Activated T-helper 9 cell treated with anti-CD3 and anti-CD28 coated beads, Interleukin-2, amount 50 U/mL, for 16 hours (primary cell): ENCODE measurements at places on chromosomes 4 and X.

DNA sequence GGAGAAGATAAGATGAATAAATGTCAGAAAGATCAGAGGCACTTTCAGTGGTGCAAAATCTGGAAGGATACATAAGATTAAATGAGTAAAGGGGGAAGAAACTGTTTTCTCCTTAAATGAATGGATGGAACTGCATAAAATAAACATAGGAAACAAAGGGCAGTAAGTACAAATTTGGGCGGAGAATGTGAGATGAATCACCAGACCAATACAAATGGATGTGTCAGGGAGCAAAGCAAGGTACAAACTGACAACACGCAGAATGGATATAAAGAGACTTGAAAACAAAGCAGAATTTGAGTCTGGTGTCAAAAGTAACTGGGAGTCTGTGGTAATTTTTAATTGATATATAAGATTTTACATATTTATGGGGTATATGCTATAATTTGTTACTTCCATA, 175.3 kb upstream of the PCDH18 start:
- no peak for DNase-seq

- DNase-seq = no peak
Measured at GRCh38 chrX:6325437-6325836, 96.8 kb upstream of the NLGN4X start.

- no peak for DNase-seq
Measured at GRCh38 chrX:112935029-112935428, 94.4 kb upstream of the AMOT start.

- no peak for DNase-seq
Measured at GRCh38 chr4:1208266-1208961, 36.0 kb upstream of the SPON2 start.

DNA sequence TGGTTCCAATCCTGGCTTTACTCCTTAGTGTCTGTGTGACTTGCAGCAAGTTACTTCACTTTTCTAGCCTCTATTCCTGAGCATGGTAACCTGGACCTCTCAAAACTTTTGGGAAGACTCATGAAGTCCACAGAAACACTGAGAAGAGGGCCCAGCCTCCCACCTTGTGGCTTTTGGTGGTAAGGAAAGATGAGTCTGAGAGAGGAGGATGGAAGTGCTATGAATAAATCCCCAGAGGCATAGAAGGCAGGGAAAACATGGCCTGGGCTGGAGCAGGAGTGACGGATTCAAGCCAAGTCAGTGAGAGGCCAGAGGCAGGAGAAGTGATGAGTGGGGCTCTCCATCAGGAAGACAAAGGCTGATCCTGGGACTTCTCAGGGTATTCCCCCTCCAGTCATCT, 10.9 kb upstream of the MAGEA4 start:
- no peak for DNase-seq

GRCh38 chr4:55103224-55103623, 22.2 kb downstream of the KDR start:
- DNase-seq = no peak

GRCh38 chr4:76673362-76673761, 224.6 kb downstream of the SOWAHB start:
- no peak for DNase-seq

- no peak for DNase-seq
Measured at GRCh38 chrX:84046403-84046984, 141.5 kb downstream of the RPS6KA6 start.

GRCh38 chr4:98260047-98260578, 1.1 kb upstream of the RAP1GDS1 start:
- no peak for DNase-seq

DNA sequence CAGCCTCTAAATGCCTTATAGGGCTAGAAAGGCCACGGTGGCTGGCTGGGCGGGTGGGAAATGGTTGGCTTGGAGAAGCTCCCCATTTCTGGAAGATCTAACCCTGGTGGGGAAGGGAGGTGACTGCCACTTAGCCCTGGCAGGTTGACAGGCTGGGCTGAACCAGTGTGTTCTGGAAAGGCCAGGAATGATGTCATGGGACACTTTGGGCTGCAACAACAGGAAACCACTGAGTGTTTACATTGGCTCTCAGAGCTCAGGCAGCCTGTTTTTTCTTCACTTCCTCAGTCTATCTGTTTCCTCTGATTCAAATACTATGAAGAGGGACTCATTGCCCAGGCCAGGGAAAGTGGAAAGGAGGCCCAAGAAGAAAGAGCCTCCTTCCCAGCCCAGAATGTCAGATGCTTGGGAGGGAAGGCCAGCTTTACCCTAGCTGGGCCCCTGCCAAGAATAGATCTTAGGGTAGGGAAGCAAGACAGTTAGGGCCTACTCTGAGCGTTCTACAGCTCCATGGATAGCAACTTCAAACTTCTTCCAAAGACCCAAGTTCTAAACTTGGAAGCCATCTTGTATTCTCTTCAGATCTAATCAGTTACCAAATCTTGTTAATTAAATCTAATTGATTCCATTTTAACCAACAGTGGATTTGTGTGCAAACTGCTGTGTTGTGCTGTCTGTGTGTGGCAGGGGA, 65.8 kb upstream of the MSN start:
- peak; percentile 13 for DNase-seq

- no peak for DNase-seq
Measured at GRCh38 chr4:156558373-156559025, 413.1 kb downstream of the PDGFC start.

- no peak for DNase-seq
Measured at GRCh38 chr4:67874986-67875385, 8.8 kb downstream of the TMPRSS11D start.

GRCh38 chrX:118824173-118824730, 628 bp downstream of the ZCCHC12 start:
- DNase-seq = no peak

DNA sequence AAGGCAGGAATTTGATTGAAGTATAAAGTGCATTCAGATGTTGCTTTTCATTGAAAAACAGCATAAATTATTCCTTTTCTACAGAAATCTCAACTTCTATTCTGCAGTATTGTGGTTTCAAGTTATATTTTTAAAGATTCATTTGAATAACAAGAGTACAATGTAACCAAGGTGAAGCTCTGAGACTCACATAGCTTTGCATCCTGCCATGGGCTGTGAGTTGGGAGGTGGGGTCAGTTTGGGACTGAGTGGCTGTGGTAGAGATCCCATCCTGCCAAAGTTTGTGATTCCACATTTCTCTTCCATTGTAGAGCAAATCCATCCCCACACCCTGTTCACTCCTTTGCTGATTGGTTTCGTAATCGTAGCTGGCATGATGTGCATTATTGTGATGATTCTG, 69.2 kb downstream of the KIT start:
- DNase-seq = no peak

DNA sequence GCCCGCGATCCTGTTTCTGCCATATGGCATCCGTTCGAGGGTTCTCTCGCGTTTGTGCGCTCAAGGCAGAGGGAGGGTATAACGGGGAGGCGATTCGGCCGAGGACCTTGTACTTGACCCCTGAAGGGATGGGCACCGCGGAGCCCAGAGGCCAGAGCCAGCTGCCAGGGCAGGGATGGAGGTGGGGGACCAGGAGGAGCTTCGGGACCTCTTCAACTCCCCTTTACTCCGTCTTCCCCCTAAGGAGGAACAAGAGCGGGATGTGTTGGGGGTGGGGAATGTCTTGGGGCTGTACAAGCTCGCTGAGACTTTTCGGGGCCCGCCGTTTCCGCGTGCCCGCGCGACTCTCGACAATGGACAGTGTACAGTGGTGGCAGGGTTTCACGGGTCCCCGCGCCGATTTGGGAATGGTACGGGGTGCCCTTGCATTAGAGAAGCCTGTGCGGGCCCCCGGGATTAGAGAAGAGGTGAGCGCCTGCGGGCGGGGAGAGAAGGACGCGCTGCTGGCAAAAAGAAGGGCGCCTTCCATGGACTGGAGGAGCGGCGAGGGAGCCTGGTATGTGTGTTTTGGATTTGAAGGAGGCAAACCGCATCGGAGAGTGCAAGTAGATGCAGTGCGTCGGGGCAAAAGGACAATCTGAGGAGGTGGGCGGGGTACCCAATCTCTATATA, 760 bp downstream of the UGT8 start:
- no peak for DNase-seq

DNA sequence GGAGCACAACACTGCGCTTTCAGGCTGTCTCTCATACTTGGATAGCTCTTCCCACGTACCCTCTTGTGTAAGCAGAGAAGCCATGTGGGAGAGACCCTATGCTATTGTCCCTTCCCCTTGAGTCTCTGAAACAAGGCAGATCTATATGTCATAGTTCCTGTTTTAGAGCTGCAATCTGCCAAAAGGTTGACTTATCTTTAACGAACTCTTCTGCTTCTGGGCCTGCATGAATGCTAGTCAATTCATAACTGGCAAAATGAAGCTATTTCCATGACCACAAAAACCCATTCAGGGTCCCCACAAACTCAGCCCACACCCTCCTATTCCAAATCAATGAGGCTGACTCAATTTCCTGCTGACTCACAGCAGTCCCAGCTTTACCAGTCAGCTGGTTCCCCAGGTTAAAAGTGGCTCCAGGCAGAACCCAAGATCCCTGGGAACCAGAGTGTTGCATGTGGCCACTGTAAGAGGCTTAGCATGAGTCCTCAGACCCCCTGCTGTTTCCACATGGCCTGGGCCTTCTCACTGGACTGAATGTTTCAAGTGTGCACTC, 25.3 kb upstream of the SOD3 start:
- DNase-seq = no peak

DNA sequence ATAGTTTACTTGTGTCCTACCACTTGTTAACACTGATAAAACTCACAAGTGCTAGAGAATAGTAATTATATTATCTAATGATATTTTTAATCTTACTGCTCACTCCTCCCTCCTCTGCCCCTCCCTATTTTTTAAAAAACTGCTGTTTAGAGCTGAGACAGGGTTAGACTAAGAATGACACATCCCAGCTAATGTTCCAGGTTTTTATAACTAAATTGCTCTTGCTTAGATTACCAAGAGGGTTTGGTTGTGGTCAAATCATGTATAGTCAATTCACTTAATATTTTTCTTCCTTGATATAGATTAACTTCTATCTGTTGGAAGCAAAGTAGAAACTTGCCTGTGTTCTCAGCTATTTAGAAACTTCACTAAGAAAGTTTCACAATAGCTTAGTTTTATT, 60.2 kb downstream of the ATOH1 start:
- no peak for DNase-seq

GRCh38 chr4:76061982-76062381, 12.5 kb upstream of the ART3 start:
- DNase-seq = no peak

DNA sequence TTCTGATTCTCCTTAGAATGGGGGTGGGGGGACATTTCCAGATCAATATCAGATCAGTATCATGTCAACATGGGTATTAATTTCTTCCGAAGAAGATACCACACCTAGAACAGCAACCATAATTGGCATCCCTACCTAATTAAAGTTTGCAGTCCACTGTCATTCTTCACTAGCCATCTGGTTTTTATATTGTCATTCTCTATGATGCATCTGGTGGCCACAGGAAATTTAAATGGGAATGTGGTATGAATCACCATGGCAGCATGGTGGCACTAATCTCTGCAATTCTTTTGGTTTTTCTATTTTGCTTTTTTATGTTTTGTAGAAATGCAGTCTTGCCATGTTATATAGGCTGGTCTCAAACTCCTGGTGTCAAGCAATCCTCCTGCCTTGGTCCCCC, 16.6 kb upstream of the UBE2D3 start:
- no peak for DNase-seq

DNA sequence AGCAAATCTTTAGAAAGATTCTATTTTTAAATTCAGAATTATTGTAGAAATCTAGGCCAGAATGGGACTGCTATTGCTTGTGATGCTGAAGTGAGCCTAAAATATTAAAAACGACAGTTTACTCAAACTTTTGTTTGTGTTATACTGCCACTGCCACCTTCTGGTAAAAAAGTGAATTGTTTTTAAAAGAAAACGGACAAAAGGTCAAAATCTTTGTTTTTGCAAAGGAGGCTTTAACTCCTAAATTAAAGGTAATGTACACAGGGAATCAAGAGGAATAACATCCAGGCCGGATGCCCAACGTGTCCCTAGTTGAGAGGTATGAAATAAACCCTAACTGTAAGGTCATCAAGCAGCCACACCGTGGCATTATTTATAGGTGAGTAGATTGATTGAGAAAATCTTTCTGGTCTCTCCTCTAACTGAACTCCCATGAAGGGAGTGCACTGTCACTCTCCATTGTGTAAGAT, 338.3 kb upstream of the GALNT7 start:
- no peak for DNase-seq
